ENCODE measurements at places on chromosomes 12 and 14. TPM values are rescaled to one million over a fixed set of nuclear protein-coding genes. Genes with fewer than 3 reads are reported as not detected.

RPS29 gene
- 966 TPM for total RNA-seq

SIVA1 gene
- 60.7 TPM for total RNA-seq

A2ML1 gene
- not detected for total RNA-seq

PLEKHG7 gene
- not detected for total RNA-seq

BEST3 gene
- total RNA-seq: 0.48 TPM

KERA gene
- not detected for total RNA-seq

NGDN gene
- 17.0 TPM for total RNA-seq
